ENCODE measurements at places on chromosomes 13 and 19. TPM values are rescaled to one million over a fixed set of nuclear protein-coding genes. Genes with fewer than 3 reads are reported as not detected.

GRCh38 chr13:34731486-34731885 is 210.6 kb upstream of the NBEA start:
- no peak for DNase-seq

DNA sequence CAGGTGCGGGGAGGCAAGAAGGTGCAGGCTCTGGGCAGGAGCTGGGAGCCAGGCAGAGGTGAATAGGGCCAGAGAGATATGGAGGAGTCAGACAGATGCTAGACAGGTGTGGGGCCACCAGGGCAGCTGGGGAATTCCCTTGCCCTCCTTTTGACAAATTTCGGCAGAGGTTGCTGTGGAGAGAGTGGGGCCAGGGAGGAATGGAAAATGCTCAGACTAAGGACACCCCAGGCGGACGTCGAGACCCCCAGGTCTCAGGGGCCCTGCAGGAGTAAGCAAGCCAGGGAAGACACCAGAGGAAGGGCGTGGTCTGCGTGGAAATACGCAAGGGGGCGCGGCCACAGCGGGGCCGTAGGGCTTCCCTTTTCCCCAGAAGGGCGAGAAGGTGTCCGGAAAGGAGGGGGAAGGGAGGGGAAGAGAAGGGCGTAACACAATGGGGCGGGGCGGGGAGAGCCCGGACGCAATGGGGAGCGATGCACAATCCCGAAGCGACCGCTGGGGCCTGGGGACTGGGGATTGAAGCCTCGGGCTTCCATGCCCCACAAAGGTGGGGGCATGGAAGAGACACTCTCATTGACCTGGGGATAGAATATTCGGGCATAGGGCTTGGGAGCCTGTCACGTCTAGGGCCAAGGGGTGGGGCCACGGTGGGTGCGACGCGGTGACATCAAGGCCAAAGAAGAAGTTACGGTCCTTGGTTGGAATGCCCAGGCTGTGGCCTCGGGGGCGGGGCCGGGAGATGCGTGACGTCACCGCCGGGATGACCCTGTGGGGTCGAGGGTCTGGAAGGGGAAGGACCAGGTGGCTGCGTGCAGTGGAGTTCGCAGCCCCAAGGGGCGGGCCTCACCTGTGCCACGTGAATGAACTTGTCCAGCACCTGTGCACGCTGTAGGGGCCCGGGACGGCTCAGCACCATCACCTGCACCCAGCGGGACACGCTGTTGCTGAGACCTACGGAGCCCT is 8.2 kb downstream of the RASGRP4 start:
- no peak for DNase-seq

- DNase-seq, result no peak
Observed at GRCh38 chr13:54185101-54185500, 1156.5 kb downstream of the OLFM4 start.

- no peak for DNase-seq
Observed at GRCh38 chr19:6800991-6801484, 28.5 kb downstream of the VAV1 start.

DNA sequence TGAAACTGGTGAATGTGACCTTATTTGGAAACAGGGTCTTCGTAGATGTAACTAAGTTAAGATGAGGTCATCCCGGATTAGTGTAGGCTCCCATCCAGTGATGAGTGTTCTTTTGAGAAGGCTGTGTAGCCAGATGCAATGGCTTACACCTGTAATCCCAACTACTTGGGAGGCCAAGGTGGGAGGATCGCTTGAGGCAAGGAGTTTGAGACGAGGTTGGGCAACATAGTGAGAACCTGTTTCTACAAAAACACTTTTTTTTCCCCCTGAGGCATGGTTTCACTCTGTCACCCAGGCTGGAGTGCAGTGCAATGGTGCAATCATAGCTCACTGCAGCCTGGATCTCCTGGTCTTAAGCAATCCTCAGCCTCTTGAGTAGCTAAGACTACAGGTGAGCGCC is 36.4 kb downstream of the FBN3 start:
- no peak for DNase-seq

- no peak for DNase-seq
Observed at GRCh38 chr19:7909471-7910067, 5.1 kb upstream of the TGFBR3L start.

DNA sequence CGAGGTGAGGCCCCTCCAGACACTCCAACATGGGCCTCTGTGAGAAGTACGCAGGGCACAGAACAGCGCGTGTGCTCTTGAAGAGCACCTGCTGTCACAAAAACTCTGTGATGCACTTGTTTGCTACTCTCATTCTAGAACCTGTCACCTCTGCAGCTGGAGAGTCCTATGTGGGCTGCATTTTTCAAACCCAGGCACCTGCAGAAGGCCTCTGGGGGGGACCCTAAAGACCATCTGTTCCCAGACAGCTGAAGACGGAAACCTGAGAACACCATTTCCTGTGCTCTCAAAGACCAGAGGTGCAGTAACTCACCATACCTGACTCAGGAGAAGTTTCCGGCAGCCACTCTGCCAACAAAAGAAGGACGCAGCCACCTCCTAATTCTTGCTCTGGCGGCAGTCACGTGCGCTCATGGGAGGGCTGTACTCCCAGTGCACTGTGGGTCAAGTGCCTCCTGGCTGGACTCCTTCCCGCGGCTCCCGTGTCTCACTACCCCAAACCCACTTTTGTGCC is 28.1 kb downstream of the RANBP3 start:
- no peak for DNase-seq

DNA sequence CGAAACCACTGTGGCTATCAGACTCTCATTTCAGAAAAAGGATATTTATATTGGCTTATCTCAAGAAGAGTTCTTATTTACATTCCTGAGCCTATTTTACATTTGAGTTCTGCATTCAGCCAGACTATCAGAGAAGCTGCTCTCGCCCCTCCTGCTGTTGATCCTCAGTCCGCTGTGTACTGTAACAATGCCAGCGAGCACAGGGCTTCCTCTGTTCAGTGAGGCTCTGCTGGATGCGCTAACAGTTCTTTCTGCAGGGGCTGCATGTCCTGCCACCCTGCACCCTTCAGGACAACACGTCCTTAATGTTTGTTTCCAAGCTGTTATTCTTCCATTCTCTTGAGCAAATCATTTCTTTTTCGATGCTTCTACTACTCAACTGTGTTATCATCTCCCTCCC is 463.7 kb upstream of the SGCG start:
- DNase-seq, result no peak

DNA sequence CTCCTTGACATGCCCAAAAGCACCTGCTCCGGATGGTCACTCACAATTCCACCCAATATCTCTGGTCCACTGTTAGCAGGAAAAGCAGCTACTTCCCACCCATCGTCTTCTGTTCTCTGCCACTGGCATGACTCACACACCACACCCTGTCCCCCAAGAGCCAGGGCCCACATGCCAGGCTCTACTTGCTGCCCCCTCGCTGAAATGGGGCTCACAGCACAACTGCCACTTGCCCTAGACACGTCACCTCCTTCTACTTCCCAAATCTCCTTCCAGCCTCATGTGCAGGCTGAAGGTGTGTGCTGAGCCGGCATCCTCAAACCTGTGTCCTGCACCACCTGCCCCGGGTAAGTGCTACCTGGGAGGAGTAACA is 65.0 kb downstream of the TBC1D4 start:
- no peak for DNase-seq

DNA sequence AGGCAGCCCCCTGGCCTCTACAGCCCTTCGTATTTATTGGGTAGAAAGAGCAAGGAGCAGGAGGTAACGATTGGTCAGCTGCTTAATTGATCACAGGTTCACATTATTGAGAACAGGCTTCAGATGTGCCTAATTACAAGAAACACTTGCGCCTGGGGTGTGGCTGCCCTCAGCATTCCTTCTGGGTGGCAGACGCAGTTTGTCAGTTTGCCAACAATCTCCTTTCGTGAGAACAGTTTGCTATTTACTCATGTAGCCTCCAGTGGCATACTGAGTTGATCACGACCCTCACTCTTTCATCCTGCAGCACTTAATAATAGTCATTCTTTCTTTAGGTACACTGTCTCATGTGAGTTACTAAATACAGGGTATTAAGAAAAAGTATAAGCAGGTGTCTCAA is 985.6 kb downstream of the SLITRK5 start:
- DNase-seq, result no peak

DNA sequence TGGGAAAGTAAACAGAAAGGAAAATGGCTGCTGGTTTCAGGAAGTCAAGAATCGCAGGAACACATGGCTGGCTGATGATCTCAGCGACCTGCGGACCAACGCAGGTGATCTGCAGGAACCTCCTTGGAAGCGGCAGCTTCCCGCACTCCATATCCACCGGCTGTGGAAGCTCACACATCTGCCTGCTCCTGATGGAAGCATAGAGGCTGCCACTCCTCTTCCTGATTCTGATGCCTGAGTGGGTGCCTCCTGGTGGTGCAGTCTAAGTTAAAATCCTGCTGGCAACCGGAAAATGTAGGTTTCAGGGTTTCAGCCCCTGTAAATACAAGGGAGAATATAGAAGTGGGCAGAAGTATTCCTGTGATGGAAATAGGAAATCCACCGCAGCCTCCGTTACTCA is 75.5 kb downstream of the TNFSF13B start:
- DNase-seq, result no peak

MEIOSIN gene
- polyA plus RNA-seq, result not detected

PCDH8 gene
- polyA plus RNA-seq, result 0.60 TPM

IGFL1 gene
- polyA plus RNA-seq, result not detected

Measured in muscle of back (tissue), 13 donors.